ENCODE measurements at places on chromosomes 3 and 15.

DNA sequence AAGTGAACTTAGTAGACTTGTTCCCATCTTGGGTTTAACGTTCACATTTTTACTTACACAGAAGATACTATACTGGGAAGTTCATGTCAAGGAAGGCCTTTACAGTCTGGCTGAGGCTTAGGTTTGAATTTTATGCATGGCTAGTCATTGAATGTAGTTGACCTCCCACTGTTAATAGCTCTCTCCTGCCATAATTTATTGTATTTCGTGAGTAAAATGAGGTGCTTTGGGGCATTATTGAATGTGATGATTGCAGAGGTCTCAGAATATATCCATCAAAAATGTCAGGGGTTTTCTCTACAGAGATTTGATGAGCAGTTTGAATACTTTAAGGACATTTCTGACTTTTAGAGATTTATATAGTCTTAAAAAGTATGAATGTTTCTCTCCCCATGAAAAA lies 356.6 kb upstream of the GRM7 start:
- no peak for DNase-seq

DNA sequence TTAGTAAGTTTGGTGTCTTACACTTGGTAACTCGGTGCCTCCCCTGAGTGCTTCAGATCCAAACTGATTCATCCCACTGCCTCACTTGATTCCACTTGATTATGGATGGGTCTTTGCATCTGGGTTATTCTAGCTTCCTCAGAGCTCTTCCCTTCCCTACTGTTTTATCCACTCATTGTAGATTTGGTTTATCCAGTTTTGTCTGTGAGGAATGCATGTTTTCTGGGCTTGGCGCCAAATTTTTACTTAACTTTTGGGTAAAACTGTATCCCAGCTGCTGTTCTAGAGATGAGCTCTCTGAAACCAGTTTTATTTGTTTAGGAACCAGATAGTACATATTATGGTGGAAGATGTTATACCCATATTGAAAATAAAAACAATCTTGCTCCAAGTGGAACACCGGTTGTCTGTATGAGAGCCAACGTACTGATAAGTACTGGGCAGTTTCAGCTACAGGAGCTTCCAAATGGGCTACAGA lies 20.9 kb downstream of the RAD54L2 start:
- no peak for DNase-seq

- no peak for DNase-seq
These were observed 29.2 kb downstream of the IDH2 start for GRCh38 chr15:90072978-90073640.

DNA sequence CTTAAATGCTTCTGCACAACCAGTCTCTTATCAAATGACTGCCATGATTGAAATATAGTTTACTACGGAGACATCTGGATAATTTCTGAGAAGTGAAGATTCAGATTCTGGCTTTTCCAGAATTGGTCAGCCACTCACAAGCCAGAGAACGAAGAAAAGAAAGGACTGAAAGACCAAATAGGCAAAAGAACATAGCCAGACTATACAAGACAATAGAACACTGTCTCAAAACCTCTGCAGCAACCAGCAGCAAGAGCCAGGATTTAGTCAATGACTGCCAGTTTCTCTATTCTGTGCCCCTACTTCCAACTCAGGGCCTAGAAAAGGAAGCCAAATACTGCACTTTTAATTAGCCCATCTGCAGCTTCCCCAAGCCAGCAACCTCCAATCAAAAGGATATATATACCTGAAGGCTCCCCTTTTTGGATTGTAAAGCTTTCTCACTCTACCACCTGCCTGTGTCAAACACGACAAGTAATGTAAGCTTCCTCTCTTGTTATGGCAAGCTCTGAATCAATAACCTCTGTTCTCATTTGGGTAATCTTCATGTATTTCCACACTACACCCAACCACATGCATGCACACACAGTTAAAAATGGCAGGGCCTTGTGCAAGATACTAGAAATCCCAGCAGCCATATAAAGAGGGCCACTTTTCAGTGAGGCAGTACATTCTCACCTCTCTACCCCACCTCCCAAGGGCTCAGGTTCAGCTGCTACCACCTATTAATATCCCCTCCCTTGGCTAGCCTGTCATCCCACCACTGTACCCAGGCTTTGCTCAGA lies 97.1 kb downstream of the ERC2 start:
- no peak for DNase-seq

DNA sequence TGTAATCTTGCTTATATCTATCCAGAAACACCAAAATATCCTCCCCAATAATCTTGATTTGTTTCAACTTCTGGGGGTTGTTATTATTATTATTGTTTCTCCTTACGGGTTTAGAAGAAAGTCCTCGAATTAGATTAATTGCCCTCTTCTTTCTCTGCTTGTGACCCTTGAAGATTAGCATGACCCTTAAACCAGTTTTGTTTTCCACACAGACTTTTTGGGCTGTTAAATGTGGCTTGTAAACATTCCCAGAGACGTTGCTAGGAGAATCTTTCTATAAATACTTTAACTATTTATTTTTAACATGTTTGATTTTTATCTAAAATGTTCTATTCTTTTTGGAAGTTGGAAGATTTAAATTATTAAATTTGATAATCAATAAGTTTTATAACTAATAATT lies 4.3 kb upstream of the SUCNR1 start:
- DNase-seq = no peak

- no peak for DNase-seq
These were observed 24.7 kb downstream of the CEMIP start for GRCh38 chr15:80803580-80804525.

DNA sequence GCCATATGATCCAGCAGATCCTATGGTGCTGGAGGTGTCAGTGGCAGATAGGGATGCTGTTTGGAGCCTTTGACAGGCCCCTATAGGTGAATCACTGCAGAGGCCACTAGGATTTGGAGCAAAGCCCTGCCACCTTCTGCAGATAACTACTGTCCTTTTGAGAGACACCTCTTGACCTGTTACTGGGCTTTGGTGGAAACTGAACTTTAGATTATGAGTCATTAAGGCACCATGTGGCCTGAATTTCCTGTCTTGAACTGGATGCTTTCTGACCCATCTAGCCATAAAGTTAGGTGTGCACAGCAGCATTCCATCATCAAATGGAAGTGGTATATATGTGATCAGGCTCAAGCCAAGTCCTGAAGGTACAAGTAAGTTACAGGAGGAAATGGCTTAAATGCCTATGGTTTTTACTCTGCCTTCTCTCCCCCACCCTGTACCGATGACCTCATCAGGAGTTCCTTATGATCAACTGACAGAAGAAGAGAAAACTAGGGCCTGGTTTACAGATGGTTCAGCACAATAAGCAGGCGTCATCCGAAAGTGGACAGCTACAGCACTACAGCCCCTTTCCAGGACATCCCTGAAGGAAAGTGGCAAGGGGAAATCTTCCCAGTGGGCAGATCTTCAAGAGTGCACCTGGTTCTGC lies 565.6 kb upstream of the AGTR1 start:
- DNase-seq = no peak

GRCh38 chr15:62994975-62995681 lies 47.4 kb upstream of the TPM1 start:
- no peak for DNase-seq

- no peak for DNase-seq
These were observed 4.9 kb downstream of the MGLL start for GRCh38 chr3:127817406-127817841.

DNA sequence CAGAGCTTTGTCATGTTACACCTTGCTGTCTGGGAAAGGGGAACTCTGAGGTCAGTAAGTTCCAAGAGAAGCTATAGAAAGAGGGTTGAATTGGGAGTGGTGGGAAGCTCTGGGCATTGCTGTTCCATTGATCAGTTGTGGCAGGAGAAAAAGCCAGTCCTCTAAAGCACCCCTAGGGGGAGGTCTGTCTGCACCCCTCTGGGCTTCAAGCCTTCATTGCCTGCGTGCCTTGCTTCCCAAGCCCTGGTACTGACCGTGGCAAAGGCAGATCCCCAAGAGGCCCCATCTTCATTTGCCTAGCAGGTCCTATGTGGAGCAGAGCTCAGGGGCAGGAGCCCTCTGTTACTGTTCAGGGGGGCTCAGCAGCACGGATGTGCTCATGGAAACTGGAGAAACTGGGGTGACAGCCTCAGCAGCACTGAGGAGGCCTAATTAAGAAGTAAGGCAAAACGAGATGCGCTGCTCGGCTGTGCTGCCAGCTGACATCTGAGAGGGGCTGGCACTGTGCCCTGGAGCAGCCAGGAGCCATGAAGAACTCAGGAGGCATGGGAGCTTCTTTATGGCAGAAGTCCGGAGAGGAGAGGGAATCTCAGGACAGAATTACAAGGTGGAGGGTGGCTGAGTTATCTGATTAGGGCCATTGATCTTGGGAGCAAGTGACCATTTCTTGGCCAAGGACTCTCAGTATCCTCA lies 270.9 kb downstream of the RPLP1 start:
- no peak for DNase-seq

DNA sequence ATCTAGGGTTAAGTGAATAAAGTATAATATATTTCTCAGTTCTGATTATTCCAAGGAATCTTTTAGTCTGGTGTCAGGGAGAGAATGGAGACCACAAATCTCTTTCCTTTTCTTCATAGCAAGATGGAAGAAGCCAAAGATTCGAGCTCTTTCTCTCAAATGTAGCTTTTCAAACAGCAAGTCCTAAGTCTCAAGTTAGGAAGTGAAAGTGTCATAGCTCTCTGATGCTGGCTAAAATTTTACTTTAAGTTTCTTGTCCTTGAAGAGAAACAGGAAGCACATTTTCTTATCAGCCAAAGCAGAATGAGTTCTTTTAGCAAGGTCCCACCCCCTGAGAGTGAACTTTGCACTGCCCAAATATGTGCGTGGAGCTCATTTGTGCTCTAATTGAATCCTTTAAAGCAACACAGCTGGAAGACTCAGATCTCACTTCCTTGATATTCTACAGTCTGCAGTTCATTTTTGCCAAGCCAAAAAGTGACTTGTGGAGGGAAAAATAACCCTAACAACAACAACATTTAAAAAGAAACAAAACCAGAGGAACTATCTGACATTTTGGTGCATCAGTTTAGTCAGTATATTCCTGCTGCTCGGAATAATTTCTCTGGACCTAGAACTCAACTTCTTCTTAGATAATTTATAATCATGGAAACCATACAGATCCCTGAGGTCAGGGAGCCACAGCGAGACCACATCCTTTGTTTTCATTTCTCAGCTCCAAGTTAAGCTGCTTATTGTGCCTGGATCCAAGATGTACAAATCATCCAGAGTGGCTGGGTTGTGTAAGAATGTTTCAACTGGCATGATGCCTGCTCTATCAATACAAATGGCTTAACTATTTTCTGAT lies 238.7 kb upstream of the P2RY1 start:
- no peak for DNase-seq
